Stimulated activated CD4-positive, alpha-beta T cell treated with anti-CD3 and anti-CD28 coated beads, Interleukin-2, amount 100 ng/mL, for 24 hours (primary cell): ENCODE measurements at places on chromosomes 12 and 14.

- no peak for DNase-seq
Observed at GRCh38 chr12:124041907-124042306, 68.9 kb downstream of the ZNF664 start.

- no peak for DNase-seq
Observed at GRCh38 chr12:123895451-123895850, 77.2 kb downstream of the CCDC92 start.

GRCh38 chr14:68469208-68469713 is 323.6 kb downstream of the ZFP36L1 start:
- no peak for DNase-seq

GRCh38 chr12:91142221-91142631 is 30.9 kb upstream of the LUM start:
- DNase-seq: no peak

DNA sequence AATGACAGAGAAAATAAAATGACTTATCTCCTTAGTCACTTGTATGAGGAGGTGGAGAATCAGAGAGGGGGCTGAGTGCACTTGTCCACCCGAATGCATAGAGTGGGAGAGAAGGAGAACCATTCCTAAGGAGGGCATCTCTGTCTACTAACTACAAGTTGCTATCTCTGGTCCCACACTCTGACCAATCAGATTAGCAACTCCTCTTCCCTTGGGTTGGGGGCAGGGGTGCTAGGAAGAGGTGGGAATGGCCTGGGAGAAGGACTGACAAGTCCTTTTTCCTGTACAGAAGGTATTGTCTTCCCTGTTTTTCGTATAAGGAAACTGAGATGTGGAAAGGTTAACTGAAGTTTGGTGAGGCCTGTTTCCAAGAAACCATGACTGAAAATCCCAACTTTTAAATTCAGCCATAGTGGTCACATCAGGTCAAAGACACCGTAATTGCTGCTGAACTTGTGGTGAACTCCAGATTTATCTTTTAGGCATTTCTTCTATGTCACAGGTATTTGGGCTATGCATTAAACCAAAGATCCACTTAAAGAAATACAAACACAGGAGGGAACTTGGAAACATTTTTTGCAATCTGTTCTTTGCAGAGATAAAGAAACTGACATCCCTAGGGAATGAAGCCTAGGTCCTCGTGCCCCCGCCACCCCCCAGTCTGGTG is 207.8 kb downstream of the CRADD start:
- no peak for DNase-seq

DNA sequence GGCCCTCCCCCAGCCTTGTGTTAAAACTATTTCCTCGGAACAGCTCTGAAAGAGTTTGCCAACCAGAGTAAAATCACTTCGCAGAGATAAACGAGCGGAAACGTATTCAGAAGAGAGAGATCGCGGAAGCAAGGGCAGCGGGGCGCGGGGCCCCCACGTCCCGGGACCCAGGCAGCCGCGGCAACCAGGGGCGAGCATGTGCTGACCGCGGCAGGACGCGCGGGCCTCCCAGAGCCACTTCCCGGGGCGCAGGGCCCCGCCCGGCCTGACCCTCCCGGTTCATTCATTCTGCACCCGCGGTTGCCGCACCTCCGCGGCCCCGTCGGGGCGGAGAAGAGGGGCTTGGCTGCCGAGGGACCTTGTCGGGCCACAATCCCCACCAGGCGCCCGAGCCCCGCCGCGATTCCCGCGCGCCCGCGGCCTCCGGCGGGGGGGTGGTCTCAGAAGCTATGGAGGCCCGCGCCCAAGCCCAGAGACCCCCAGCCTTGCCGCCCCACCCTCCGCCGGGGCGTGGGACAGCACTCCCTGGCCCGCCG is 598 bp downstream of the UBE2N start:
- DNase-seq: peak; percentile 45

DNA sequence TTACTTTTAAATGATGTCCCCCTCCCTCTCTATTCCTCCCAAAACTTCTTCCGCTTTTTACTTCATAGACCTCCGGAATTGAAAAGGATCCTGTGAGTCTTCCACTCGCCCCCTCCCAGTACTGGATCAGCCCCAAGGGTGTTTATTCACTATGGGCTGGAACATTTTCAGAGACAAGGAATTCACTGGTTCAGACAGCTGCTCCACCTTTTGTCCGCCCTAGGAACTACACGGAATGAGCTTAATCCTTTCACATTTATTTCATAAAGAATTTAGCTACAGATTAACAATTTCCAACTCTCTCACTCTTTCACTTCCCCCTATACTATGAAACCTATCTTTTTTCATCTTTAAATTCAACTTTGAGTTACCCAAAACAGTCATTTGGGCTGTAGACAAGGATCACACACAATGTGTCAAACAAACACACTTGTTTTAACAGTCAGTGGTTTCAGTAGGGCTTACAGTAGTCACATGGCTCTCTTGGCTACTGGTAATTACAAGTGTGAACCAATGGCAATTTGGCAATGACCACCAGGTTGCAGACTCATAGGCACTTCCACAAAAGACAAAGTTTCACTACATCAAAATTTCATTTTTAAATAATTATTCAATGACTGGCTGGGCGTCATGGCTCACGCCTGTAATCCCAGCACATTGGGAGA is 20.6 kb downstream of the CNIH1 start:
- no peak for DNase-seq

- no peak for DNase-seq
Observed at GRCh38 chr14:65237941-65238340, 135.6 kb upstream of the MAX start.

DNA sequence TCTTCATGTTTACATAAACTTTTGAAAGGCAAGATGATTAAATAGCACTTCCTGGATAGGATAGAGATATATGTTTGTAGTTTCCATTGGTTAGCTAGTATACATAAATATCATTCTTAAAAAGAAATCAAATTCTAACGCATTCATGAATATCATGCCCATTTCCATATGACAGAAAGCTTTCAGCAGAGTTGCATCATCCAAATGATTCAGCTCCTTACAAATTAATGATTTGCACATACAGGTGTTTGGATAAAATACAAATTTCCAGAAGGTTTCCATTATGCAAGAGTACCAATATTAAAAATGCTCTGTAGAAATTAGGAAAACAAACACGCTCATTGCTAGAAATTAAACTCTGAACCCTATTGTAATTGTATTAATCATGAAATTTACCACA is 264.4 kb downstream of the FOXG1 start:
- no peak for DNase-seq

- peak; percentile 55 for DNase-seq
Observed at GRCh38 chr14:54564868-54565784, 1.8 kb upstream of the SAMD4A start.

GRCh38 chr12:47718531-47718930 is 6.8 kb downstream of the ENDOU start:
- DNase-seq: no peak

DNA sequence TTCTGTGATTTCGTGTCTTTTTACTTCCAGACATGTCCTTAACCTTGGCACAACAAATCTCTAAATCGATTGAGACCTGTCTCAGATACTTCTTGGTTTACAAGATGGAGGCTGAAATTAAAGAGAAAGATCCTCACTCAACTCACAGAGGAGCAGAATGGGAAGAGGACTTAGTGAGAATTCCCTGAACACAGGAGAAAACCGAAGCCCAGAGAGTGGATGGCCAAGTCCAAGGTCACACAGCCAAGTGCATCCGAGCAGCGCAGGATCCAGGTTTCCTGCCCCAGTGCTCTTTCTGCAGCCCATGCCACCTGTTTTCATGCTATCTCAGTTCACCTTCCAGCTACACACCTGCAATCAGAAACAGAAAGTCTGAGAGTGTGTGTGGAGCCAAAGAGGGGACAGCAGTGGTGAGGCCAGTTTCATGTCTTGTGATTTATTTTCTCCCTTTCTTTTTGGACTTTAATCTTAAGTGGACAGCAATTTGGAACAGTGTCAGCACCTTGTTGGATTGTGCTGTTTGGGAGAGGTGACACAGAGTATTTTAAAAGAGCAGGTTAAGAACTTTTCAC is 22.9 kb upstream of the TCL1B start:
- no peak for DNase-seq

DNA sequence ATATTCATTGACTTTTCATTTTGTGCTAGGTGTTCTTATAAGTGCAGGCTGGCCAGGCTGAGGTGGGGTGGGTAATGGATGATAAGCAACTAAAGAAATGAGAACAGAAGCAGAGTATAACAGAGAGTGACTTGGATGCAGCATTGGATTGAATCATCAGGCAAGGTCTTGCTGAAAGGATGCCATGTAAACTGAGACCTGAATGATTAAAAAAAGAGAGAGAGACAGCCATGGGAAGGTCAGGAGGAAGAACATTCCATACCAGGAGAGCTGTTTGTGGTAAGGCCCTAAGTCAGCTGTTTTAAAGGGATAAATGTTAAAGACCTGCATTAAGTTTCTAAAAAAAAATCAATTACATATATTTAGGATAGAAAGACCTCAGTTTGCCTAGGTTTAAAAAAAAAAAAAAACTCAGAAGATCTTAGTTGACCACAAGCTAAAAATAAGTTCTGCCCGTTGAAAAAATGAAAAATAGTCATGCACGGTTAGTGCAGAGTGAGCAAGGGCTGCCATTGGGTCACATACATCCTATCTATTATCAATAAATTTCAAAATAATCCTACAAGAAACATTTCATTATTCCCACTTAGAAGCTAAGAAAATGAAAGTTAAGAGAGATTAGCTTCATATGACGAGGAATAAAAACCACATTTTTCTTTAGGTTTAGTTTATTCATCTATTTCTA is 37.2 kb downstream of the IFNG start:
- no peak for DNase-seq

- no peak for DNase-seq
Observed at GRCh38 chr14:22384167-22384549, 204.9 kb downstream of the DAD1 start.

- no peak for DNase-seq
Observed at GRCh38 chr14:92544051-92544720, 30.6 kb downstream of the RIN3 start.

GRCh38 chr12:124625867-124626675 is 58.7 kb upstream of the NCOR2 start:
- DNase-seq: no peak

DNA sequence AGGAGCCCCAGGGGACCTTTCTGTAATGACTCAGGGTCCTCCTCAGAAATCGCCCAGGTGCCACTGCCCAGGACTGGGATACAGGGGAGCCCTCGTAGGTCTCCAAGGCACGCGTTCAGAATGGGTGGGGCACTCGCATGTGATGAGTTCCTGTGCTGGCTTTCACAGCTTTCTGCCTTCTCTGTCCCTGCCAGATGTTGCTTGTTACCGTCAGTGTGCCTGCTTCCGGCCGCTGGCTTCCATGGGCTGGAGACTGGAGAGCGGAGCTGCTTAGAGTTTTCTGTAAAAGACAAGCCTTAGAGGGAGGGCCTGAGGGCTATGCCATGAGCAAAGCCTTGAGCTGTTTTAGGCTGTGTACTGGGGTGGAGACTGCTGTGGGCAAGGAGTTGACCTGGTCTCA is 75.0 kb upstream of the SLC24A4 start:
- no peak for DNase-seq

DNA sequence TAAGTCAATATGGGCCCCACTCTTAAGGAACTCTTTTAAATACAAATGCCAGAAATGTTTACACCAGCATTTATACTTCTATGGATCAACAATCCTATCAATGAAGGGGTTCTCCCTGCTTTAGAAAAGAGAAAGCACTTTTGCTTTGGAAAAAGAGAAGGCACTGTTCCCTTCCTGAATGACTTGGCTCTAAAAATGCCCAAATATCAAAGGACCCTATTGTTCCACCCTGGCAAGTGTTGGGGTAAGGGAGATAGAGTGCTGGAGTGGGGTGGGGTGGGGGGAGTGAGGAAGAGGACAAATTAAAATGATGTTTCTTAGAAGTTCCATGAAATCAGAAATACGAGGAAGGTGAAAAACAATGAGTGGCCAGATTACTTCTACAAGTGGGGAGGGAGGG is 131.6 kb upstream of the GRIN2B start:
- no peak for DNase-seq

DNA sequence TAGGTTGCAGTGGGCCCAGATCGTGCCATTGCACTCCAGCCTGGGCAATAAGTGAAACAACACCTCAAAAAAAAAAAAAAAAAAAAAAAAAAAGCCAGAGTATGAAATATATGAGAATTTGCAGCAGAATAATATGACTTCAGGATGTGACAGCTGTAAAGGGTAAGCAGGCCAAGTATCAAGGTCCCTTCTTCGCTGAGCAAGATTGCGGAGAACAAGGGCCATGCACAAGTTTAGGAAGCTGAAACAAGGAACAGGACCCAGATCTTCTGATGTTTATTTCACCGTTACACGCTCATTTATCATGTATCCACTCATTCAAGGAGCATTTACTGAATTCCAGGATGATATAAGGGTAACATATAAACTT is 659 bp upstream of the FOXJ2 start:
- DNase-seq: no peak

DNA sequence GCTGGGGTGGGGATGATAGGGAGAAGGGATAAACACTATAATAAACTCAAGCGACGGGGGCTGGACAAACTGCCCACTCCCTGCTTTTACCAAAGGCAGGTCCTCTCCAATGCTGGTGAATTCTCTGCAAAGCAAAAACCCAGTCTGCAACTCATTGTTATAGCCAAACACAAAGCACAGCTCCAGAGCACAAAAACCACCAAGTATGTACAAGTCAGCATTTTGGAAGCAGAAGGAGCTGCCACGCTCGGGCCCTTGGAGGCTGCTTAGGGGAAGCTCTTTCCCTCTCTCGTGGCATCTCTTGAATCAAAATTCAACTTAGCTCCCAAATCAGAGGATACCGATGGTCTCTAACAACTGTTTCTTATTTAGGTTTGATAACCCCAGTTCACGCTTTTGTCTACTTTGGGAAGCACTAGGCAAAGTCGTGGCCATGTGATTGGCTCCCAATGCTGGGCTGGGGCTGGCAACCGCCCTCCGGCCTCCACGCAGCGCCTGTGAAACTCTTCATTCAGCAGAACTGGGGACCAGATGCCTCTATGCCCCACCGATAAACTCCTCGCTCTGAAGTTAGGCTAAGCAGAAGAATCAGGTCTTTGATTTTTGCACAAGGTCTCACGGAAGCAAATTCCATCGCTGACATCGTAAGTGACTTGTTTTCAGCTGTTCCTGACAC is 158.5 kb upstream of the FOXN3 start:
- no peak for DNase-seq

DNA sequence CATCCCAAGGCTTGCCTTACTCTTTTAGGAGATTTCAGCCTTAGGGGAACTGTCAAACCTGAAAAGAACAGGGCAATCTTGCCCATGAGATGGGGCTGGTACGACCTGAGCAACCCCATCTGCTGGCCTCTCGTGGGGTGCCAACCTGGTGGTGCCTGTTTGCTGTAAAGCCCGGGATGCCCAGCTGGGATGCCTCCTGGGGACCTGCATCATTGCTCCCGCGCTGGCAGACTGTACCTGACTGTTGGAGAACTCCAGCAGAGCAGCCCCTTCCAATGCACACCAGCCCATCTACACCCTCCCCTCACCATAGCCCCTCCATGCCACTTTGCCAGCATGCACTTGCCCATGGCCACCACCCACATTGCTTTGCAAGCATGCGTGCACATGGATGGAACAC is 335.7 kb downstream of the RPS29 start:
- DNase-seq: no peak
